NB4 (cell line): ENCODE measurements at places on chromosomes 11 and 22.

GRCh38 chr11:119847853-119848252 is 118.9 kb upstream of the NECTIN1 start:
- no peak for DNase-seq

GRCh38 chr11:2522631-2523255 is 77.9 kb downstream of the KCNQ1 start:
- no peak for DNase-seq

DNA sequence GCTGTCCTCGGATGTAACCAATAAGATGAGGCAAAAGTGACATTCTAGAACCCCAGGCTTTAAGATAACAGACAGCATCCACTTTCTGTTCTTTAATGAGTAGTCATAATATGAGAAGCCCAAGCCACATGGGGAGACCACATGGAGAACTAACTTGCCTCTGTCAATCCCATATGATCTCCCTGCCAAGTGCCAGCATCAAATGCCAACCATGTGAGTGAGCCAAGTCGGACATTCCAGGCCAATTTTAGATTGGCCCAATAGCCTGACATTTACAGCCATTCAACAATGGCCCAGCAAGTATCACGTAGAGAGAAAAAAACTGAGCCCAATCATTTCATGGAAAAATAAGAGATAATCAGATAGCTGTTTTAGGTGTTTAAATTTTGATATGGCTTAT is 2048.3 kb upstream of the RAG2 start:
- DNase-seq: no peak

DNA sequence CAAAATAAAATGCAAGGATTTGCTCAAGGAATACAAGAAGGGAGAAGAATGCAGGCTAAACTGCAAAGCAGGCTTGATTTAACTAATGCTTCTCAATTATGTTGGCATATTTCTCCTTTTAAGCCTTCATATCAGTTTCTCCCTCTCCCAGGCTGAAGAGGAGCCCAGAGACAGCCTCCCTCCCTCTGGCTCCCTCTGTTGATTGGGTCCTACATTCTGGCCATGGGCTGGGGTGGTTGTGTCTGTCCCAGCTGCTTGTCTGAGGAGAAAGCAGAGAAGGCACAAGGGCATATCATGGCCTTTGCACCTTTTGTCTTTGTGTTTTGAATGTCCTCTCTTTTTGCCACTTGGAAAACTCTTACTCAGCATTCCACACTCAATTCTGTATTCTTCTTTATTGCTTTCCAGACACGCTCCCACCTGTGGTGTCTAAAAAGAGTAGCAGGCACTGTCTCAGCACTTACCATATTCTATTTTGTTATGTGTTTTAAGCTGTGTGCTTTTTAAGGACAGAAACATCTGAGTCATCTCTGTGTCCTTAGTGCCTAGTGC is 77.4 kb downstream of the INSC start:
- no peak for DNase-seq

DNA sequence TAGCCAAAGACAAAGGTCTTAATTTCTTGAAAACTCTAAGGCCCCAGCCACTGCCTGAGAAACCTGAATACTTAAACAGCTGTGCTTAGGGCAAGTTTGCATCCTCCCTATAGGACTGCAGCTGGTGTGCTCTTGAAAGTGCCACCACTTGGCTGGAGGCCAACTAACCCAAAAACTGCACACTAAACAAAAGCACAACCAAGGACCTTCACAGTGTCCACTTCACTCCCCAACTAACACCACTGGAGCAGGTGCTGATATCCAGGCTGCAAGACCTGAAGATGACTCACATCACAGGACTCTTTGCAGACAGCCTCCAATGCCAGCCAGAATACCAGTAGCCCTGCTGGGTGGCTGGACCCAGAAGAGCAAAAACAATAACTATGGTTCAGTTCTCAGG is 357.7 kb upstream of the ARHGAP42 start:
- no peak for DNase-seq
